ENCODE measurements at places on chromosomes 2 and 18.

- DNase-seq: no peak
Measured at GRCh38 chr2:8984855-8985254, 18.6 kb downstream of the MBOAT2 start.

GRCh38 chr18:36352384-36352783 is 54.9 kb downstream of the FHOD3 start:
- no peak for DNase-seq

GRCh38 chr2:167784084-167784425 is 463.3 kb downstream of the STK39 start:
- DNase-seq: no peak

DNA sequence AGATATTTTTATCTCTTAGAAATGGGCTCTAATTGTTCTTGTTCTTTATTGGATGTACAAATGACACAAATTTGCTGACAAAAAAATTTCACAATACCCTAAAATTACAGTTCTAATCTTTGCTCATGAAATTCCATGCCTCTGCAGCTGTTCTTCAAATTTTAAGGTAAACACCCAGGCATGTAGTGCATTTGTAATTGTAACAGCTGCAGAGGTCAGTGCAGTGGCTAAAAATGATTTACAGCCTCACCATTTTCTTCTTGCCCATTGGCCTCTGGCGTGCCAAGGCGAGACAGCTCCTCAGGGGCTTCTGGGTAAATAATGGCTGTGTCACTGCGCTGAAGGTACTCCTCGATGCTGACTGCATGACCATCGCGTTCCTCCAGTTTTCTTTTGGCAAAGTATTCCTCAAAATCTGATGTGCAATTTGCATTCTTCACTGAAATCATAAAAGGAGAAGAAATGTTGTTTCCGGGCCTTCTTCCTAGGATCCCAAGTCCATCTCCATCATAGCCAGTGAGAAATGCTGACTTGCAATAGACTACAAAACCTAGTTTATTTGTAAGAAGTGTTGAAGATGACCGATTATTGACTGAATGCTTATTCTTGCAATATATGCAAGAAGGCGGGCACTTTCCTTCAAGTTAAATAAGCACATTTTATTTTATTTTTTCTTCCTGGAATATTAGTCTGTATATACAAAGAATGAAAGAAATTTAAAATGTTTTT is 115.2 kb downstream of the ZEB2 start:
- DNase-seq: no peak

GRCh38 chr2:9332136-9332852 is 91.0 kb downstream of the ITGB1BP1 start:
- DNase-seq: no peak

GRCh38 chr2:50401772-50402653 is 629.9 kb downstream of the NRXN1 start:
- DNase-seq: no peak

GRCh38 chr2:128325611-128326181 is 7.0 kb upstream of the HS6ST1 start:
- DNase-seq: no peak

Data from stimulated activated CD4-positive, alpha-beta T cell treated with anti-CD3 and anti-CD28 coated beads, Interleukin-15, amount 100 ng/mL, for 1 hour (primary cell).